ENCODE measurements at places on chromosomes 6 and 20. TPM values are rescaled to one million over a fixed set of nuclear protein-coding genes. Genes with fewer than 3 reads are reported as not detected.
A peak's percentile ranks its signal among the peaks of the same experiment; 100 is the strongest.

- no peak for DNase-seq
These were observed 7.1 kb upstream of the TXNDC5 start for GRCh38 chr6:7917729-7918128.

DNA sequence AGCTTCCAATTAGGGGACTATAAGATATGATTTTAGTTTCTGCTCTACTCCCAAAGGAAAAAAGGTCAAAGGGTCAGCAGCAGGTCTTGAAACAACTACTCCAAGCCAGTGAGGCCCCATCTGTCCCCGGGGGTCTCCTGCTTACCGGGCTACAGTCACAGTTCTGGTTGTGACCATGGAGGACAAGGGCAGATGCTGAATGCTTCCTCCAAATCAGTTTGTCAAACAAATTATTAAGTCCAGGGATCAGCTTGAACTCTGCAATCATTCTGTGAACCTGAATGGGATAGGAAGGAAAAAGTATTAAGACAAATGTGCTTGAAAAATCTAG is 60.2 kb downstream of the MYH7B start:
- no peak for DNase-seq

GRCh38 chr20:31661625-31662371 is 24.1 kb downstream of the COX4I2 start:
- DNase-seq, result peak; percentile 79

DNA sequence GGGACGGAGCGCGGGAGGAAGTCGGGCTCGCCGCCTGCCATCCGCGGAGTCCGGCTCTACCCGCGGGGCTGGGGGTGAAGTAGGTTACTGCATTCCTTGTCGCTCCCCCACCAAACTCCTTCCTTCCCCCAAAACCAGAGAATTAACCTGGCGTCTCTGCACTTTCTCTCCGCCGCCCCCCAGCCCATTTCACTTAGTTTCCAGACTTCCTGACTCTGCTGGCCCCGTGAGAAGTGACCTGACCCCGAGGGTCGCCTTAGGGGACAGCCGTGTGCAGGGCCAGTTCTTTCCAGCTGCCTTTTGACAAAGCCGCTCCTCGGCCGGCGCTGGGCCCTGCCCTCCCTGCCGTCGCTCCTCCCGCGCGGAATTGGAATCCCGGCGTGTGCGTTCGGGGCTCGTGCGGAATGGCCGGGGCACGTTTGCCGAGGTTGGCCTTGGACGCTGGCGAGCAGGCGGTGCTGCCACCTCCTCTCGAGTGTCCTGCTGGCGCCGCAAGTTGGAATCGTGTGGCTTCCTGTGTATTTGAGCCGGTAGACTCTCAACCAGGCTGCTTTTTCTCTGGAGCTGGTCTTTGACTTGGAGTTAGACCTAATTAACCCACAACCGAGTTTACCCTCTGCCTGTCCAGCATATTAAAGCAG is 650 bp downstream of the DCBLD1 start:
- peak; percentile 69 for DNase-seq

DNA sequence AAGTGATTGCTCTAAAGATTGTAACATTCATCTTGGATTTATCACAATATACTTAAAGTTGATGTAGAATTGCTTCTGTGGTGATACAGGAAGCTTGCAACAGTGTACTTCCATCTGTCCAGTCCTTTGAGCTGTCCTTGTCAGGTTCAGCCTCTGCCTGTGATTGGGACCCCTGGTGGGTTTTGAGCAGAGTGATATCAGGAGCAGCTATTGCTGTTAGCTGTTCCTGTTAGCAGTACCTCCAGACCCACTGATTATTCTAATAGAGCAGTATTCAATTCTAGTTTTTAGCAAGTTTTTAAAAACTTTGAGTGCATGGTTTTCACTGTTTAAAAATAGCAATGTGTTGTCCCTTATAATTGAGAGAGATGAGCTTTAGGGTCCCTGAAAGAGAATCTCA is 48.8 kb downstream of the TULP4 start:
- DNase-seq, result no peak

SLC17A3 gene
- not detected for total RNA-seq

GRCh38 chr20:32183947-32184635 is 23.5 kb downstream of the PLAGL2 start:
- DNase-seq, result no peak

DNA sequence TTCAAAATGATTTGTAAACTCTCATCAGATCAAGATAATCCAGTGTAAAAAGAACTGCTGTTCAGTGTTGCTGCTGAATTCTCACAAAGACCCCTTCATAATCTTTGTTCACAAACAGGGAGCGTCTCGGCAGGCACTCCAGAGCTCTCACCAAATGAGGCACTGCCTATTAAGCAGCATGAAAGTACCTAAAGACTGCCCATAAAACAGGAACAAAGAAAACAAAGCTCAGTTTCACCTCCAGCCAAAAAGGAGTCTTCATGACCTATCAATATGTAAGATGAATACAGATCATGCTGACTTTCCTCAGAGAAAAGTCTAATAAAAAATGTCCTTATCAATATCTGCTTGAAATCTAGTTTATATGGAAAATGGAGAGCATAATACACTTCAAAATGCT is 41.8 kb downstream of the GPR63 start:
- no peak for DNase-seq

DNA sequence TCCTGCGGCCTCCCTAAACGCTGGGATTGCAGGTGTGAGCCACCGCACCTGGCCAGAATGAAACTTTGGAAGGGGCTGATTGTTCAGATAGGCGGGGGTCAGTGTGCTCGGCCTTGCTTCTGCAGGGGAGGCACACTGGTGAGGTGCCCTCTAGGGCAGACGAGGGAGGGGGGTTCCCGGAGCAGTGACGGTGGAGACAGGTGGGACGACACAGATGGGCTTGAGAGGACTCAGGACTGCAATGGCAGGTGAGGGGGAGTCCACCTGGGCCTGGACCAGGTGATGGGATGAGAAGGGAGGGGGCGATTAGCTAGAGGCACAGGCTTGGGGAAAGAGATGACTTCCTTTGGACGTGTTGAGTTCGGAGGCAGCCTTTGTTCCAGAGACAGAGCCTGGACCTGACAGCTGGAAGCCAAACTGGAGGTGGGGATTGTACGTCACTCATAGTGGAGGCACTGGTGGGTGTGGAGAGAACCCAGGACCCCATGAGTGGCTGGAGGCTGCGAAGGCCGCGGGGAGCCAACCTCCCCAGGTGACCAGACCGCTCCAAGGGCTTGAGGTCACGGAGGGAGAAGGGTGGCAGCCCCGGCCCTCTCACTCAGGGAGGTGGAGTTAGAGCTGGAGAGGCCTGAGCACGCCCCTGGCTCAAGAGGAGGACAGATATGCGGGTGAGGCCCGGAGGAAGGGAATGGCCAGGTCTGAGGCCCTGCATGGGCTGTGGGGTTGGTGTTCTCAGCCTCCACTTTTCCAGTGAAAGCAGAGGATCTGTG is 10.5 kb upstream of the MAP1LC3A start:
- no peak for DNase-seq

GRCh38 chr6:162684961-162685360 is 42.6 kb downstream of the PRKN start:
- no peak for DNase-seq

DNA sequence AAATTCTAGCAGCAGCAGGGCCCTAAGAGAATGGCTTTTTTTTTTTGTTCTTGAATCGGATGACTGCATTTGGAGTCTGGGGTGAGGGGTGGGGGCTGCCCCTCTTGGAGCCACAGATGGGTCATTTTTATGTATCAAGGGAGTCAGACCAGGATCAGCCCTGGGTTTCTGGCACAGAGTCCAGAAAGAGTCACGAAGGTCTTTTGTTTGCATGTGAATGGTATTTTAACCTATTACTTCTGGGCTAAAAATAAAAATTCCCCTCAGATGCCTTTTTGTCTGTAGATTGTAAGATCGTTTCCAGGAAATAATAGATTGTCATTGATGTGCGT is 72.5 kb downstream of the PHACTR3 start:
- DNase-seq, result peak; percentile 15

DNA sequence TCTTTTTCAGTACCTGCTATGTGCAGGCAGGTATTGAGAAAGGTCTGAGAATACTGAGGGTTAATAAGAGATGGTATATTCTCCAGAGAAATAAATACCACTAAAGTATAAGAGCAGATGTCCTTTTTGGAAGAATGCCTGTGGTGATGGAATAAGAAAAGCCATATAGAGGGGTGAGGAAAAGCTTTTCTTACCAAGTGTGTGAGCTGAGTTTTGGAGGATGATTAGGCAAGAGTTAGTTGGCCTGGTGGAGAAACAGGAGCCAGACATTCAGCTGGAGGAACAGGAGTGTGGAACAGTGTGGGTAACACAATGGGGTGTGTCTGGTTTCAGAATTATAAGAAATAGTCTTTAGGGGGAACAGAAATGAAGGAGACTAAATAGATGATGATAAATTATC is 19.9 kb downstream of the ZNF451 start:
- DNase-seq, result no peak

LAMA4 gene
- total RNA-seq, result 7.7 TPM

RAMACL gene
- total RNA-seq, result 0.24 TPM

PPP1R16B gene
- under 0.01 TPM for total RNA-seq

DNA sequence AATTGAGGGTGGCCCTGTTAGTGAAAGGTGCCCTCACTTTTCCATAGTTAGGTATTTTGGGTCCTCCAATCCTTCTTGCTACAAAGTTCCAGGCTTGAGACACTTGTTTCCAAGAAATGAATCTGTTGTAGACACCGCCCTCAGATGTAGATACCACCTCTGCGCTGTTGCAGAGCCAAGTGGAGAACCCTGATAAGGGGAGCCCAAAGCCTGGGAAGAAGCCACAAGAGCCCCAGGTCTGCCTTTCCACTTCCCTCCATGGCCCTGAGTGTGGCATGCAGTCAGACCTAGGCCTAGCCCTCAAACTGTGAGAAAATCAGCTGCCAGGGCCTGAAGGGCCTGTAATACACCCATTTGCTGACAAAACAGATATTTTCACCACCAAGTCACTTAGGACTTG is 37.1 kb downstream of the DTD1 start:
- DNase-seq, result no peak

GRCh38 chr6:4350567-4351519 is 215.5 kb upstream of the ECI2 start:
- DNase-seq, result peak; percentile 49

DNA sequence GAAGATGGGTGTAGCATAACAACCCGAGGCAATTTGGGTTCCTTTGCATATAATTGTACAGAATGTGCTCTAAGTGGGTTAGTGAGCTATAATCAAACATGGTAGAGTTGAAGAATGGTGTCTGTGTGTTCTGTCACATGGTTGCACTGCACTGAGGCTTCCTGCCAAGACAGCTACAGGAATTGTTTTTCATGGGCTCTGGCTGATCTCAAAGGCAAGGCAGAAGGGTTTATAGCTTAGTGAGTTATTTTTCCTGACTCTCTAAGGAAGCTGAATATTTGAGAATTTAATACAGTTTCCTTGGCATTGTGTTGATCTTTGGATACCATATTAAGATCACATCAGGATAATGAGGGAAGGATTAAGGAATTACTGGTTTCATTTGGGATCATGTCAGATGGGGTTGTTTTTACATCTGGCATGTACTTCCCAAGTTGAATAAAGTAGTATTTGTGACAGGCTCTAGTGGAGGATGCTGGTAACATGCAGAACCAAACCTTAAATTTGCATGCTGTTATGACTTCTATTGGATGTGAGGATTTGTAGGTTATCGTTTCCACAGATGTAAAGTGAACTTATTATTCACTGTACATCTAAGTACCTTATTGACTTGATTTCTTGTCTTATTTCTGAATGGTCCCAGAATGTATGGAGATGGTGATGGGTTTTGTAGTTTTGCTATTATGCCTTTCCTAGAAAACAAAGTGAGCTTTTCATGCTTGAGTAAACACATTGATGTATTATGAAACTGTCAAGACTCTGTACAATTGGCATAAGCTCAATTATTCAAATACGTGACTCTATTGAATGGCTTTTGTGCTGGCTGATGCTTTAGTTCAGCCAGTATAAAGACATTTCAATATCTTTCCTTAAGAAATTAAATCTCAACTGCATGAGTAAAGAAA is 43.3 kb downstream of the LRRC1 start:
- peak; percentile 35 for DNase-seq

ENPP5 gene
- 0.12 TPM for total RNA-seq

- no peak for DNase-seq
These were observed 152.3 kb upstream of the OLIG3 start for GRCh38 chr6:137646484-137646883.

DNA sequence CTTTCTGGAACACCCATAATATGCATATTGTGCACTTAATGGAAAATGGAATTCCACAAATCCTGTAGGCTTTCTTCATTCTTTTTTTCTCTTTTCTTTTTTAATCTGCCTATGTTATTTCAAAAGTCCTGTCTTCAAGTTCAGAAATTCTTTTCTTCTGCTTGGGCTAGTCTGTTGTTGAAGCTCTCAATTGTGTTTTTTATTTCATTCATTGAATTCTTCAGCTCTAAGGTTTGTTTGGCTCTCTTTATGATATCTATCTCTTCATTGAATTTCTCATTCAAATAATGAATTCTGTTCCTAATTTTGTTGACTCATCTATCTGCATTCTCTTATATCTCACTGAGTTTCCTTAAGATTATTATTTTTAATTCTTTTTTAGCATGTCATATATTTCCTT is 10.1 kb downstream of the SPINT4 start:
- DNase-seq, result no peak

TSBP1 gene
- total RNA-seq, result not detected

GRCh38 chr6:153942361-153942760 is 96.7 kb upstream of the OPRM1 start:
- DNase-seq, result no peak

ID4 gene
- 0.10 TPM for total RNA-seq

DNA sequence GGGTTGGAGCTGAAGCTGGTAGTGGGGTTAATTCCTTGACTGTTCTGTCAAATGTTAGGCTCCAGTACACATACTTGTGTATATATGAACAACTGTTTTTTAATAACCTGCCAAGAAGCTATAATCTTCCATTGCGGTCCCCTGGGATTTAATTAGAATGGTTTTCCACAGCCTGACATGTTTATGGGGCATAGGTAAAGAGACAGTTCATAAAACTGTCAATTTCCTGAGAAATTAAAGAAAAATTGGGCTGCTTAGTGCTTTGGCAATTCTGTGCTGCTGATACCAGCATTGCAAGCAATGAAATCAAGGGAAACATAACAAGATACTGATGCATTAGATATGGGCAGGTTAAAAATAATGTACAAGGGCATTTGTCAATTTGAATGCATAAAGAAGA is 314.1 kb upstream of the SLC35B3 start:
- no peak for DNase-seq

CHRNA4 gene
- not detected for total RNA-seq

DNA sequence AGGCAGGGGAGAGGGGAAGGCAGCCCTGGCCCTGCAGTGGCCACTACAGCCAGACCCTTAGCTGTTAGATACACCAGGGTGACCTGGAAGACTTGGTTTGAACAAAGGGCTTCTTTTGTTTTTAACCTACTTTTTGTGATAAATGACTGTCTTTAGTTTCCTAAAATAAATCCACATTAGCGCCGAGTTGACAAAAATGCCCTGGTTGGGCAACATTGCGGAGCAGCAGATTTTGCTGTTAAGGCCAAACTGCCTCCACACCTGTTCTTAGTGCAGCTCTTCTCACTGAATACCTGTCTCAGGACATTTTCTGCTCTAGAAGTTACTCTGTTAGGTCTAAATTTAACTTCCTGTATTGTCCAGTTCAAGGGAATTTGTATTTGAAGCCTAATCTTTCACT is 42.7 kb downstream of the FAM50B start:
- DNase-seq, result no peak
